ENCODE measurements at places on chromosomes 1 and 21. TPM values are rescaled to one million over a fixed set of nuclear protein-coding genes. Genes with fewer than 3 reads are reported as not detected.

FCRL4 gene
- polyA plus RNA-seq: not detected

VSIG8 gene
- polyA plus RNA-seq: 0.37 TPM

ITLN2 gene
- polyA plus RNA-seq: not detected

DNM3 gene
- 37.1 TPM for polyA plus RNA-seq

CFHR1 gene
- not detected for polyA plus RNA-seq

KIF26B gene
- polyA plus RNA-seq: 7.2 TPM

OR2AK2 gene
- polyA plus RNA-seq: not detected

Data from neural cell (in vitro differentiated cells).